ENCODE measurements at places on chromosomes 7 and 10.

- DNase-seq, result peak; percentile 24
These were observed 205.8 kb downstream of the FRMD4A start for GRCh38 chr10:14124941-14125340.

DNA sequence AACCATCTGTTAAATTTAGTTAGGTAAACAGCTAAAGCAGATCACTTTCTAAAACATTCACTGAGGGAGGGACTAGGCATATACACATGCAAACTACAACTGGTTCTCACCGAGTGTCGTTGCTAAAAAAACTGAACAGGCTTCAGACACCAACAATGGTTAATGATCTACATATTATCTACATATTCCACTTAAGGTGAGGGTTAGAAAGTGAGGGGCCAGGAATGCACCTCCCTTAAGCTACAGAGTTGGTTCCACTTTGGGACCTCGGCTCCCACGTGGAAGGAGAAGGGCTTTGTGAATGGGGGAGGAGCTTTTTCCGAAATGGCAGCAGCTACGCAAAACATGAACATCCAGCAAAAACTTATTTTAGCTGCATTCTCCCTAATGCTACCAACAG is 5.8 kb downstream of the CTBP2 start:
- DNase-seq, result no peak

GRCh38 chr10:80421707-80422536 is 13.6 kb downstream of the PRXL2A start:
- no peak for DNase-seq

GRCh38 chr10:131792809-131793208 is 108.0 kb upstream of the PPP2R2D start:
- no peak for DNase-seq

DNA sequence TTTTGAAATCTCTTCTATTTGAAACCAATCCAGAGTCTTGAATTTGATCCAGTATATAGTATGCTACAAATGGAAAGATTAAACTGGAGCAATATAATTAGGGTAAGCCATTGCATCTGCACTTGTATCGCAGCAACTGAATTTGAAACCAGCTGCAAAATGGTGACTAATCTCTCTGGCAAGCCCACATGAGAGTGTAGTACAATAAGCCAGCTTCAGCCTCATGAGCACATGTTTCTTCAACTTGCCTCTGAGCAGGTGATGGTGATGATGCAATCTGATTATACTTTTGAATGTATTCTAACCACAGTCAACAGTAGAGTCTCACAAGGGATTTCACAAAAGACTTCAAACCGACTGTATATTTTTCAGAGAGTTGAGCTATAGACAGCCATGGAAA is 829 bp upstream of the RPA3 start:
- peak; percentile 76 for DNase-seq

GRCh38 chr10:93790439-93790838 is 32.7 kb downstream of the LGI1 start:
- no peak for DNase-seq

DNA sequence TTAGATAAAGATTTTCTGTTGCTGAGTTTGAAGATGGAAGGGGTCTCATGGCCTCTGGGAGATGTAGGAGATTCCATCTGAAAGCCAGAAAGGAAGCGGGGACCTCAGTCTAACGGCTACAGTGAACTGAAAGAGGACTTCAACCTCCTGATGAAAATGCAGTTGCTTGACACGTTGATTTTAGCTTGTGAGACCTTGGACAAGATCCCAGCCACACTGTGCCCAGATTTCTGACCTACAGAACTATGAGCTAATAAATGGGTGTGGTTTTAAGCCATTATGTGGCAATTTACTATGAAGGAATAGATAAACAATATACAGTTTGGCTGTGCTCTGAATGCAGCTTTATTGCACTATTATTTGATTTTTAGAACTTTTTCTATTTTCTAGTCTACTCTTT is 342.3 kb upstream of the SEMA3D start:
- no peak for DNase-seq

DNA sequence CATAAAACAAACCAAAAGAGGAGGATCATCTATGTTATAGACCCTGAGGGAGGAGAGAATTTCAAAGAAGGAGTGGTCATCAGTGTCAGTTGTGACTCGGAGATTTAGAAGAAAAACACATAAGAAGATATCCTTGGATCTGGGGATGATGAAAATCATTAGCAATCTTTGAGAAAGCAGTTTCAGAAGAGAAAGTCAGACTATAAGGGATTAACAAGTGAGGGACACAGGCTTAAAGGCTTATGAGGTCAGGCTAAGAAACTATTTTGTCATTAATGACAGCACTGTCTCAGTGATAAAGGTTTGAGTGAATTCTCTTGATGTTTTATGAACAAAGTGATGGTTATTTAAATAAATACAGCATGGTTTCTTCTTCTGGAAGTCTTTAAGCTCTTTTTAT is 6.1 kb upstream of the GPR85 start:
- DNase-seq, result no peak

DNA sequence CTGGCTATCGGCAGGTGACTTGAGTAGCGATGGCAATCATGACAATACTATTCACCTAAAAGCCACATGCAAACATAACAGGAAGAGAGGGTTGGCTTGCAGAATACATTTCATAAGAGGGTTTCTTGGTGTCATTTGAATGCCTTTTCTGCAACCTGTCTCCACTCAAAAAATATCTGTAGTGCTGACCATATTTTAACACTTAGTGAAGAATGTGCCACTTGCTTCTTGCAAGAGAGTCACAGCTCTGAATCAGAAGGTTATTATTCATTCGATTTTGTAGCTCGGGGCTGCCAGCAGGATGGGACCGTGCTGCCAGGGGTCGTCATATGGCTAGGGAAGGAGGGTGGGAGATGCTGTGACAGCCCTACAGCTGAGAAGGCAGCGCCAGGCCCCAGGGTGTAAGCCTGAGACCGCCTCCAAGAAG is 152.0 kb upstream of the PITRM1 start:
- no peak for DNase-seq

- DNase-seq, result peak; percentile 79
These were observed at the start of gene COPS6 for GRCh38 chr7:100088621-100089457. TSS of gene COPS6 (plus strand) at chr7:100088969. CDS start at chr7:100088991, 22 bp downstream.

GRCh38 chr10:77349226-77349625 is 288.4 kb downstream of the KCNMA1 start:
- no peak for DNase-seq

DNA sequence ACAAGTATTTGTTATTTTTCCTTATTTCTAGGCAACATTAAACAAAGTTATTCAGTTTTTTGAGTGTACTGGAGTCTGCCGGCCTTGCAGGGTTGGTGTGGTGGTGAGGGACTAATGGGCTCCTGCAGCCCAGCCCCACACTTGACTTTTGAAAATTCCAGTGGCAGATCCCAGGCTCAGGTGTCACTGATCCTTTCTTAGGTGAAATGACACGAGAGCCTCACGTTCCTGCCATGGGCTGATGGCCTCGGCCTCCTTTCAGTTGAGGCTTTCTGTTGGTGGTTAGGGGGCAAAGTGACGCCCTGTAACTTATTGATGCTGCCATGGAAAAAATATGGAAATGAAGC is 117.9 kb downstream of the NKX6-2 start:
- DNase-seq, result no peak

GRCh38 chr7:129225931-129226572 is 1.2 kb downstream of the AHCYL2 start:
- peak; percentile 30 for DNase-seq

GRCh38 chr7:130943981-130944380 is 210.0 kb upstream of the KLF14 start:
- no peak for DNase-seq

- no peak for DNase-seq
These were observed 111.4 kb downstream of the TFPI2 start for GRCh38 chr7:93779115-93779514.

DNA sequence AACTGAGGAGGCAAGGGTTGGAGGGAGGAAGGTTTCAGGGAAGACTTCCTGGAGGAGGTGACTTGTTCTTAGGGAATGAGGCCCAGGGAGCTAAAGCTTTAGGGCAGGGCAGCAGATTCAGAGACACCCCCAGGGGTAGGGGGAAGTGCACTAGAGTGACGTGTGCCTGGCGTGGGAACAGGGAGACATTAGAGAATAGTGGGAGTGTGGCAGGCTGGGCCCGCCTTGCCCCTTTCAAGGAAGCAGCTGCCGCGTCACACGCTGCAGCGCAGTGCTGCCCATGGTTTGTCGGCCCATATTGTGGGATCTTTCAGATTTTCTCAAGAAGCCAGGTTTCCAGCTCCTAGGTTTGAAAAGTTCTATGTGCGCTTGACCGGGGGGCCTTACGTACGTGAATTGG is 139.4 kb downstream of the LHPP start:
- DNase-seq, result no peak

- no peak for DNase-seq
These were observed 3.9 kb downstream of the GLUD1 start for GRCh38 chr10:87090779-87091178.

- DNase-seq, result no peak
These were observed 36.5 kb downstream of the IFIT5 start for GRCh38 chr10:89450901-89451300.

- DNase-seq, result no peak
These were observed 353.4 kb downstream of the DNAJB6 start for GRCh38 chr7:157690058-157690832.

DNA sequence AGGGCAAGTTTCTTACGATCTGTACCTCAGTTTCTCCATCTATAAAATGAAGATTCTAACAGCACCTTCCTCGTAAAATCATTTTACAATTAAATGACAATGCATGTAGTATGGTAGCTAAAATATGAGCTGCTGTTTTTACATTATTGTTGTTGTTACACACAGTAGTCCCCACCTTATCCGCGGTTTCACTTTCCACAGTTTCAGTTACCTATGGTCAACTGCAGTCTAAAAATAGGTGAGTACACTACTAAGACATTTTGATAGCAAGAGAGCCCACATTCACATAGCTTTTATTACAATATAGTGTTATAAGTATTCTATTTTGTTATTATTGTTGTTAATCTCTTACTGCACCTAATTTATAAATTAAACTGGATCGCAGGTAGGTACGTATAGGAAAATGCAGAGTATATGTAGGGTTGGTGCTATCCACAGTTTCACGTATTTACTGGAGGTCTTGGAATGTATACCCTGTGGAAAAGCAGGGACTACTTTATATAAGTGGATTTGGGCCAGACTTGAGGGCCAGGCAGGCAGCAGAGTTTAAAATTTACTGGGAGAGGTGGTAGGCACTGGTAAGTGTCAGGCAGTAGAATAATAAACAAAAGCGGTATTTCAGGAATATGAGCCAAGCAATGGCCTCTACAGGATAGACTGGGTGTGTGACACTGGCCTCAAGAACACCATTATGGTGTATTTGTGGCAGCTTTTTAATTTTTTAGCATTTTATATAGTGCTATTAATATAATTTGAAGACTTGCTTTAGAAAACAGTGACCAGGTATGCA is 10.2 kb downstream of the DNMBP start:
- DNase-seq, result no peak

GRCh38 chr10:77428691-77429395 is 208.8 kb downstream of the KCNMA1 start:
- DNase-seq, result peak; percentile 22

DNA sequence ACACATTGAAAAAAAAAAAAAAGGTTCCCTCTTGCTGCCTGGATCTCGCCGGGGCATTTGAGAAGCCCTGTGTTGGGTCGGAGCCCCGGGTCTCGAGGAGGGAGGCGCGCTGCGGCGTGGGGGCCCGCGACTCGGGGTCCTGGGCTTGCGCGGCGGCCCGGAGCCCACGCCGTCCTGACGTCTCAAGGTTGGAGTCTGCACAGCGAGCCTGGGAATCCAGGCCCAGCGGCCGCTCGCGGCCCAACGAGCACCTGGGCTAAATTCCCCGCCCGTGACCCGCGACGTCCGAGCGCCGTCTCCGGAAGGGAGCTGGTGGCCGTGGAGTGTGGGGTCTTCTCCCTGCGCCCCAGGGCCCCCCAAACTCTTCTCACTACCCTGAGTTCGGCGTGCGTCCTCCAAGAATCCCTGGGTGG is 1.4 kb upstream of the CTBP2 start:
- DNase-seq, result no peak

GRCh38 chr10:106252541-106252940 is 912.0 kb downstream of the SORCS1 start:
- no peak for DNase-seq

GRCh38 chr7:157827045-157827862 is 490.4 kb downstream of the DNAJB6 start:
- DNase-seq, result no peak

GRCh38 chr7:55887821-55888247 is 578 bp downstream of the ZNF713 start:
- no peak for DNase-seq

DNA sequence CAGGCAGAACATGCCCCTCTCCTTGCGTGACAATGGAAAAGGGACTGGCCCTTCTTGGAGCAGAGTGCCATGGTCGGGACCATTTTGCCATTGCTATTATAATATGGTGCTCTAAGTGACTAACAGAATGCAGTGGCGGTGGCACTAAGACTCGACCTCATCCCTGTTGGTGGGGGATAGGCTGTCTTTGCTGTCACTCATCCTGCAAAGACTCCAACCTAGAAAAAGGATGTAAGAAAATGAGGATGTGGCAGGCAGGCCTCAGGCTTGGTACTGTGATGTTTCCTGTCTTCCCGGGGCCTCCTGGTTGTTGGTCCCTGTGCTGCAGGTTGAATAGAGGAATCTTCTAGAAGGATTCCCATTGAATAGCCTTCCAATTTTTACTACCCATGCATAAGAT is 18.6 kb downstream of the BLNK start:
- no peak for DNase-seq

GRCh38 chr7:6528401-6529130 is 22.7 kb downstream of the GRID2IP start:
- no peak for DNase-seq

GRCh38 chr7:116554911-116555310 is 30.1 kb downstream of the CAV1 start:
- DNase-seq, result no peak

DNA sequence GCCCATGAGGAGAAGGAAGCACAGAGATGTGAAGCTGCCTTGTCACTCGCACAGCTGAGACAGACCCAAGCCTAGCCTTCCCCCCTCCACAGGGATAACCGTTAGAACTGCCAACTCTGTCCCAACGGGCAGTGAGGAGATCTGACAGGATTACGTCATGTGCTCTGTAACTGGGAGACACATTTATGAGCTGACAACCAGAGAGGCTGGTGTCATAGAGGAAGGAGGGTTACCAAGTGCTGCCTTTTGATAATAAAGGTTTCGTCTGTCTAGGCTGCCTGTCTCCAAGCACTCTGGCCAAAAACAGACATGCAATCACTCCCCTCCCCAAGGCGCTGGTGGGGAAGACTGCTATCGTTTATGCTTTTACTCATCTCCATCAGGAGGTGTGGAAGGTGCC is 165.9 kb downstream of the PLXNA4 start:
- no peak for DNase-seq

GRCh38 chr10:69048103-69048502 is 39.8 kb upstream of the SRGN start:
- peak; percentile 72 for DNase-seq
